NCI-H1417 (cell line): ENCODE measurements at places on chromosomes 1 and 21.

DNA sequence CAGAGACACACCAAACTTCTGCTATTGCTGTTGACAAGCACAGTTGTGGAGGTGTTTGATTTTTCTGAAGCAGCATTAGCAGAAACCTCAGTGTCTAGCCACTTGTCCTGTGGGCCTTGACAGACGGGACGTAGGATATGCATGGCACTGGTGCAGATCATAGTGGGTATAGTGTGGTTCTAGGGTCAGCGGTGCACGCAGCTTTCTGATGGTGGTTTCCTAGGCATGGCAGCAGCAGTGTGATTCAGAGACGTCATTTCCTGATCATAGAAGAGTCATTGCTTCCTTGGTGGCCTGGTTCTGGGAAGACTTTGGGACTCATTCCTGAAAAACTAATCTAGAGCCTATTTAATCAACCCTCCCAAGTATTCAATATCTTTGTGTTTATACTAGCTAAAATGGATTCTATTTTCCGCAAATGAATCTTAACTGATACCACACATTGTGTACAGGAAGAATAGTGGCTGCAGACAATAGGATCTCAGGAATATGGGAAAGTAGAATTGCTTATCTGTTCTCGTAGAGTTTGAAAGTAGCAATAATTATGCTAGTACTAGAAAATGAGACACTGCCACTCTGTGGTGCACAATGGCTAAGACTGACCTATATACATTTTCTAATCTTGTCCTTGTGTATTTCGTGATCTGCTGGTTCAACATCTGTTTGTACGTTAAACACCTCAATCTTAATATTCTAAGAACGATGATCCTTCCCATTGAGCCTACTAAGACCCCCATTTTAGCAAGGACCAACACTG, 2.8 kb upstream of the USP1 start:
- no peak for DNase-seq

- peak; percentile 86 for DNase-seq
Observed at GRCh38 chr1:23530087-23530746, 816 bp downstream of the E2F2 start.

DNA sequence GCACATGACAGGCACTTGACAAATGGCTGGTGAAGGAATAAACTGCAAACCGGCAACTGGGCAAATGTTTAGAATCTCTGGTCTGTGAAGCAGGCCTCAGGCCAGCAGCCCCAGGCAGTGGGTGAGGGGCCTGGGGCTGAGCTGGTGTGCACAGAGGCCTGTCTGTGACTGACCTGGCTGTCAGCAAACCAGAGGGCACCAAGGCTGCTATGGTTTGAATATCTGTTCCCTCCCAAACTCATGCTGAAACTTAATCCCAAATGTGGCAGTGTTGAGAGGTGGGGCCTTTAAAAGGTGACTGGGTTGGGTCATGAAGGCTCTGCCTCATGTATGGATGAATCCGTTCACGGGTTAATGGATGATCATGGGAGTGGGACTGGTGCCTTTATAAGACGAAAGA, 139.8 kb downstream of the DMRTB1 start:
- DNase-seq: no peak

DNA sequence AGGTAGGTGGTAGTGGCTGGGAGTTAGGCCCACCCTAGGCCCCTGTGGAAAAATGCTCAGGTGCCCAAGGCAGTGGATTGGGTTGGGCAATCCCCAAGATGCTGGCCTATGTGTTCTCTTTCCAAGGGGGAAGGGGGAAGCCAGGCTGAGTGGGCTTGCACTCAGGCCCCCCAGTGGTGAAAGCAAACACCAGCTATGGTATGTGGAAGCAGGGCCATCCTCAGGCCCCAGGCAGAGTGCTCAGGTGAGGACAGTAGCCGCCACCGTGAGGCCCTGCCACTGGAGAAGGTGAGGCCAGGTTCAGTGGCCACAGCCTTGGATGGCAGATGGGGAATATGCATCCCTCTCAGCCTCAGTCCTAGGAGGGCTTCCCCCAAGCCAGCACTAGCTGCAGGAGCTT, 11.8 kb downstream of the LY9 start:
- DNase-seq: no peak

GRCh38 chr1:41783189-41783639, 135.5 kb downstream of the HIVEP3 start:
- peak; percentile 90 for DNase-seq

- DNase-seq: peak; percentile 83
Observed at GRCh38 chr1:241639623-241640148, 483 bp downstream of the CHML start.

GRCh38 chr1:100979631-100980030, 46.0 kb downstream of the DPH5 start:
- no peak for DNase-seq

DNA sequence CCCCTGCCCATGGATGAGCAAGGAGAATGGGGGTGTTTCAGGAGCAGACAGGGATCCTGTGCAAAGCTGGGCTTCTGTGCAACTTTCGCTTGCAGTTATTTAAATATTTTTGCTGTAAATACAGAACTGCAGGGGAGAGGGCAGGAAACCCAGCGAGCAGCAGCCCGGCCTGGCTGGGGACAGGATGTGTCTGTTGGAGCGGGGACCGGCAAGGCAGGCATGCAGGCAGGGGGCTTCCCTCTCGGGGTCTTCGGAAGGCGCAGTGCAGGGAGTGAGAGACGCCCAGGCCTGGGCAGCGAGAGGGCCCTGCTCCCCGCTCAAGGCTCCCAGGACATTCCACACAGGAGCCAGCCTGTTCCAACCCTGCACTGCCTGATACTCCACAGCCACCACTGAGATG, 1.7 kb upstream of the AIRE start:
- no peak for DNase-seq
